Vagina (tissue), 2 donors: ENCODE measurements at places on chromosomes 6 and 20.

DNA sequence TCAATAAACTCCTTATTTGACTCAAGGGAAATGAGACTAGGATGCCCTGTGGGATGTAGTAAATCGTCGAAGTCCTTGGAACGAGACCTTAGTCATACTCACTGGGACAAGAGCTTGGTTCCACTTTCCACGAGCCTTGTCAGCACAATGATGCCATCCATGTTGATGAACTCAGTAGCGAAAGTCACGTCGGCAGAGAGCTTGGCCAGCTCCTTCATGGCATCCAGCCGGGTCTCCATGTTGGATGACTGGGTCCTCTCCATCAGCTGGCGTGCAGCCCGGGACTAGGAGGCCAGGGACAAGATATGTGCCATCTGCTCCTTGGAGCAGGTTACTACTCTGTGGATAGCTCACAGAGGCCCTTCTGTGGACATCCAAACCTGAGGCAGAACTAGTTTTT is 17.5 kb downstream of the ELMO2 start:
- DNase-seq = no peak

DNA sequence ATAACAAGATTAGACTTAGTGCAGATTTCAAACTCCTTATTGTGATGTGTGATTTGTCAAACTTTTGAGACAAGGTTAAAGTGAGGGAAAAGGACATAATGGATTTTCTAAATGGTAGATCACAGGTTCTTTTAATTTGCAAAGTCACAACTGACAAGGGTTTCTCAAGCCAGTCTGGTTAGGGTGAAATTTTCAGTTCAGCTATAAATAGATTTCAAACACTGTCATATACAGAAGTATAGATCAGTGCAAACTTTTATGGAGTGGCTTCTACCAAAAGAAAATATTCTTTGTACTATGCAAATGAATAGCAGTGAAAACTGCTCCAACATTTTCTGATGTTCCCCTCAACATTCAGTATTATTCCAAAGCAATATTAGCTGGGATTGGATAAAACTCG is 337.1 kb upstream of the MAN1A1 start:
- no peak for DNase-seq

DNA sequence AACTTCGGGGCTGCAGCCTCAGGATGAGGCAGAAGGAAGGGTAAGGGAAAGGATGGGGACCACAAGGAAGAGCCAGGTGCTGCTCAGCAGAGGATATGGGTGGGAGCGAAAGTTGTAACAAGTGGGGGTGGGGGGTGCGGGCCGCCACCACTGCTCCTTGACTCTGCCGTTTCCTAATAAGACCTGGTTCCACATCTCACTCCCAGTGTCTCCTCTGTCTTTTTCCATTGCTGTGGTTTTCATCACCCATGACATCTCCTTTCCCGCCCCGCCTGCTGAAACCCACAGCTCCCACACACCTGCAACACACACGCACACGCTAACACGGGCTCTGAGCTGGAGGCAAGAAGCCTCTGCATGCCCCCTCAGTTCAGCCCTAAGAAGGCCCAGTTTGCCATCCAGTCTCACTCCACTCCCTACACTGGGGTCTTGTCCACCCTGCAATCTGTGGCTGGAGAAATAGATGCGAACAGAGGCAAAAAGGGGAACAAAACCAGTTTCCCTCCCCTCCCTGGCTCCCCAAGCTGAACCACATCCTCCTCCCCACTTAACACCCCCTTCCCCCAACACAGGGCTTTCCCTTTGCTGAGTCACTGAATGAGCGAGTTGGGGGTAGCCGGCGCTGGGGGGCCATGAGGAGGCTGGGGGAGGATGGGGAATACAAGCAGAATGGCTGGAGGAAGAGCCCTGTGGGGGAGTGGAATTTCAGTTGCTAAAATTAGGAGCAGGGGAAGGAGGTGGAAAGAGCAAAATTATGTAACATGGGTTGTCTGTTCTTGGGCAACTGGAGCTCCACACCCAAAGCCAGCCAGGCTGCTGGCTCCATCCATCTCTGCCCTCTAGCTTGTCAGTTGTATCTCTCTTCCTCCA is 11.5 kb downstream of the NFKBIL1 start:
- DNase-seq = no peak

DNA sequence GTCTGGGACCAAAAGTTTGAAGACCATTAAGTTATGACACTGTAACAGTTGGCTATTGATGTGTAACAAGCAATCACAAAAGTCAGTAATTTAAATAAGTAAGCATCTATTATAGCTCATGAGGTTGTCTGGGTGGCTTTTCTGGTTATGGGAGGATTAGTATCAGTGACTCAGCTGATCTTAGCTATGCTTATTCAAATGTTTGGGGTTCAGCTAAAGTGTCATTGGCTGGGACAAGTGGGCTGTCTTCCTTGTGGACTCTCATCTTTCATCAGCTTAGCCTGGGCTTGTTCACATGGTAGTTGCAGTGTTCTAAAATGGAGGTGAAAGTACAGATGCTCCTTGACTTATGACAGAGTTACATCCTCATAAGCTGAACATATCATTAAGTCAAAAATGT is 74.6 kb upstream of the LAMP5 start:
- DNase-seq = no peak

DNA sequence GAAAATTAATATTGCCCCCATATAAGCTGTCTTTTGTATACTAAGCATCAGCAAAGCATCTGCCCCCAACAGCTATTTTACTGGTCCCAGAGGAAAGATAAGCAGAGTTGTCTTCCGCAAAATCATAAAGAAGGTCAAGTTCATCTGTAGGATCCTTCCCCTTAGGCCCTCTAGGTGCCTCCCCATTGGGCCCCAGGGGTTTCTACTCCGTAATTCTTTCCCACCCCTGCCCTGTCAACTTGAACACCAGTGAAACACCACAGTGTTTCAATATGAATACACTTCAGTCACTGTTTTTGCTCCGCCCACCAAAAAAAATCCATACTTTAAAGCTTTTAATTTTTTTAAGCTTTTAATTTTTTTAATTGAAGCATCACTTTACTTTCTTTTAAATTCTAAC is 159.2 kb downstream of the ATXN1 start:
- DNase-seq = no peak

- no peak for DNase-seq
These were observed 39.8 kb upstream of the MMS22L start for GRCh38 chr6:97322811-97323210.

GRCh38 chr20:23024701-23025100 is 10.4 kb upstream of the SSTR4 start:
- DNase-seq = no peak

- DNase-seq = no peak
These were observed 10.2 kb downstream of the FAM135A start for GRCh38 chr6:70423189-70424134.

GRCh38 chr20:49386848-49387580 is 95.5 kb downstream of the KCNB1 start:
- DNase-seq = no peak

GRCh38 chr6:33828764-33829731 is 25.2 kb upstream of the MLN start:
- DNase-seq = no peak

- DNase-seq = no peak
These were observed 155.1 kb downstream of the PRDM13 start for GRCh38 chr6:99761711-99762110.

DNA sequence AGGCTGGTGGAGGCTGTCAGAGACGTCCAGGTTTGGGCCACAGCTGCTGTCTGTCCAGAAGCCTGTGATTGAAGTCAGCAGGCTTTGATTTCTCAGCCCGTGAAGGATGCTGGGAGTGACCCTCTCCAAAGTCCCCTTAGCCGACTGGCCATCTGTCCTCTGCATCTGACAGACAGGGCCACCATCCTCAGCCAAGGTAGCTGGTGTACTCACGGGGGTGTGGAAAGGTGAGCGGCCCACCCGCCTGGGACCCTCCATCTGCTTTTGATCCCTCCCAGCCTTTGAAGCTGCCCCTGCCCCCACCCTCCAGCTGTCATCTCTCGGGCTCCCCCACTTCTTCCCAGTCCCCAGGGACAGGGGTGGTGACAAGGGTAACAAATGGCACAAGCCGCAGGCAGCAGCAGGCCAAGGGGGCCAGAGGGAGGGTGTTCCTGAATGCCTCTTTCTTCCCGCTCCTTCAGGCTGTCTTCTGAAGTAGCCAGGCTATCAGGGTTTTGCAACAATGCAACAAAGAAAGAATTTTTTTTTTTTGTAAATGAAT is 84.4 kb downstream of the EYA2 start:
- DNase-seq = no peak

- no peak for DNase-seq
These were observed 12.9 kb upstream of the C20orf144 start for GRCh38 chr20:33649201-33649681.

- no peak for DNase-seq
These were observed 213.6 kb upstream of the DTNBP1 start for GRCh38 chr6:15876406-15876805.

DNA sequence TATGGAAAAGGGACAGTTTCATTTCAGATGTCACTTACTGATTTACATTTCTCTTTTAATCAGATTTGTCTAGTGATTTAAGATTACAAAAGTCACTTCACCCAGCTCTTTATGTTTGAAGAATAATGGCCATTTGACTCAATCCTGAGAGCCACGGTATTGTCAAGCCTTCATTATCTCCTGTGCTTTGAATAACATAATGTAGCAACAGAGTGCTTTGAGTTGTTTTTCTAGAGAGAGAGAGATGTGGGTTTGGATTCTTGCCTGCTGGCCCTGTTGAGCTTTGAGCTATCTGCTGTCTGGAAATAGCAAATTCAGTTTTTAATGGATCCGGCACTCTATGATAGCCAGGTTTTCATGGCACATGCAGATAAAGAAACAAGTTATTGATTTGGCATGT is 478.4 kb upstream of the SOX4 start:
- DNase-seq = no peak

DNA sequence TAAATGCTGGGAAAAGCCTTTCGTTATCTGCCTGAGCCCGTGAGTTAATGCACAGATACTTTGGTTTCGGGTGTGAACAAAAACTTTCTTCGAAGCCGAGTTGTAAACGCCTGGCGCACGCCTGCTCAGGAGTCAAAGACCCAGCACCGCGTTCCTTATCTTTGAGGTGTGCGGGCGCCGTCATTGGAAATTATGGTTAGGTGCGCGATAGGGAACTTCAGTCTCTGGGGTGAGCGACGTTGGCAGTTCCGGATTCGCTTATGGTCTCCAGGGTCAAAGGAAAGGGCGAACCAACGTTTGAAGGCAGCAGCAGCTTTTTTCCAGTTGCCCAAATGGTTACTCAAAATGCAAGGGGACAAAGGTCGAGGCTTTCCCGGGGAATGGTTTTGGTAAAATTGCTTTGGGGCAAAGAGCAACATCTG is 853 bp downstream of the SLC22A3 start:
- DNase-seq = no peak

DNA sequence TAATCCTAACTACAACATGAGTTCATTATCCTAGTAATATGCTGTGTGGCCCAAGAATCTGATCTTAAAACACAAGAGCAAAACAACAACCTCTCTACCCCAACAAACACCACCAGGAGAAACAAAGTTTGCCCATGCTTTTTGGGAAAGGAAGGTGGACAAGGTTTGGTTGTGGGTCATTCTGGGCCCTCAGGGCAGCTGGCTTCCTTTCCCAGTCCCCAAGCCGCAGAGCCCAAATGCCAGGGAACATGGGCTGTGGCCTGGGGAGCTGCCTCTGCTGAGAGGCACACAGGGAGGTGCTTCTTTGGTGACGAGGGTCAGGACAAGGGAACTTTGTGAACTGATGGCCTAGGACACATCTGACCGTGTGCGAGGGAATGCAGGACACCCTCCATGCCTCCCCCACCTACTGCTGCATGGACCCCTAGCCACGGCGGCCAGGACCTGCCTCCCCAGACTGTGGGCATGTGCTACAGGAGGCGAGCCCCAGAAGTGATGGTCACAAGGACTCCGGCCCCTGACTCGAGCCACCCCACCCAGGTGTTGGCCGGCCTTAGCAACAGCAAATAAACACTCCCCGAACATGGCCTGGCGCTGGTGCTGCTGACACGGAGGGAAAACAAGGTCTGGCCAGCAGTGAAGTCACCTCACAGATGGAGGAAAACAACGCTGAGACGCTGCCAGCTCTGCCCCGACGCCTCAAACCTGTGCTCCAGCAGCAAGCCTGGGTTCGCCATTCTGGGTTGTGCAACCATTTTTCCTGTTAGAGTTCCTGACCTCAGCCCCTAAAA is 55.6 kb downstream of the RRBP1 start:
- DNase-seq = no peak

DNA sequence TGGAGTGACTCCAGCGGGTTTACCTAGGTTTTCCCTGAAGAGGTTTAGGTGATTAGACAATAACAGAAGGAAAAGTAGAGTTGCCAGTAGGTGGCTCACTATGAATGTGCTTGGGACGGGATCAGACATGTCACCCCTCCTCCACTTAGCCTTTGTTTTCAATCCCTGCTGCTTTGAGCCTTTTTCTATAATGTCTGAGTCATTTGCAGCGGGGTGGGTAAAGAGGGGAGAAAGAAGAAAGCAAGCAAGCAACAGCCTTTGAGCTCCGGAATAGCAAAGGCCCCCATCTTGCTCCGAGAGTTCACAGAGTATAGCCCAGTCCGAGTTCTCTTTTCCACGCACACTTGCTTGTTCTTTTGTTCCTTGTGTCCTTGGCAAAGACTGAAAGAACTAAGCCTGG is 129.1 kb downstream of the PACRG start:
- DNase-seq = no peak

DNA sequence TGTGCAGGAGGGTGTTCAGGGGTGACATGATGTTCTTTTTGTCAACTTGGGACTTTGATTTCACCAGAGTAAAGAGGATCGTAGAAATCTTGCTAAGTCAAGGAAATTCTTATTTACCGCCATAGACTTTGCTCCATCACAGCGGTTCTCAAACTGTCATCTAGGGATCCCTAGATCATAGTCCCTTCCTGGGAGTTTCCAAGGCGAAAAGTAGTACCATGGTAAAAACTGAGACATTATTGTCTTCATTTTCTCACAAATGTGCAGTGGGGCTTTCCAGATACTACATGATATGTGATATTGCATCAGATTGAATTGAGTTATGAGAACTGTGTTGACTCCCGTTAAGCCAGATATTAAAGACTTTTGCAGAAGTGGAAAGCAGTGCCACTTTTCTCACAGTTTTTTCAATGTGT is 79.7 kb downstream of the JARID2 start:
- DNase-seq = no peak

- no peak for DNase-seq
These were observed 1.4 kb downstream of the C6orf52 start for GRCh38 chr6:10692965-10693538.

GRCh38 chr20:5141615-5142014 is 14.8 kb downstream of the CDS2 start:
- no peak for DNase-seq

GRCh38 chr20:51422514-51423289 is 119.8 kb downstream of the NFATC2 start:
- no peak for DNase-seq

- no peak for DNase-seq
These were observed 24.2 kb upstream of the SNX9 start for GRCh38 chr6:157798851-157799250.

DNA sequence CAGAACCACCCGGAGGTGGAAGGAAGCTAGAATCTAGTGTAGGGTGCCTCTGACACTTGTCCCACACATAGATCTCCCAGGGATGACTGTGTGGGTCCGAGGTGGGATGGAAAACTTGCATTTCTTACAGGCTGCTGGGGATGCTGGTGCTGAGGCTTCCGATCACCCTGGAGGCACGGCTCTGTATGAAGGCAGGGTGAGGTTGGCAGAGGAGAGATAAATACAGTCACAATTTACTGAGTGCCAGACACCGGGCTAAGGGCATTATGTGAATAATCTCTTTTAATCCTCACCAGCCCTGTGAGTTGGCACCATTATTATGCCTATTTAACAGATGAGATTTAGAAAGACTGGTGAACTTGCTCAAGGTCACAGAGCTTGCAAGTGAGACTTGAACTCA is 250.2 kb upstream of the RREB1 start:
- no peak for DNase-seq
